ENCODE measurements at places on chromosomes 1 and 21. TPM values are rescaled to one million over a fixed set of nuclear protein-coding genes. Genes with fewer than 3 reads are reported as not detected.
A peak's percentile ranks its signal among the peaks of the same experiment; 100 is the strongest.

- no peak for DNase-seq
- no peaks in the 10 kb centered on the region for H3K36me3 ChIP-seq
- no peak overlapping the region for H3K27ac ChIP-seq
- H3K27me3 ChIP-seq, result no peaks in the 10 kb centered on the region
- no peak overlapping the region for H3K4me3 ChIP-seq
- peaks cover 5% of the 10 kb centered on the region for H3K4me1 ChIP-seq
These were observed 72.5 kb downstream of the FOXD2 start for GRCh38 chr1:47510282-47510811.

GRCh38 chr1:152188673-152189591, 29.9 kb upstream of the RPTN start:
- H3K4me3 ChIP-seq, result peak overlapping the region; percentile 62
- H3K27ac ChIP-seq, result peak overlapping the region; percentile 13
- no peaks in the 10 kb centered on the region for H3K36me3 ChIP-seq
- H3K27me3 ChIP-seq, result no peaks in the 10 kb centered on the region
- peak; percentile 89 for DNase-seq

Gene S1PR1
- 4.7 TPM for total RNA-seq

Gene BACH1
- total RNA-seq, result 29.3 TPM

DNA sequence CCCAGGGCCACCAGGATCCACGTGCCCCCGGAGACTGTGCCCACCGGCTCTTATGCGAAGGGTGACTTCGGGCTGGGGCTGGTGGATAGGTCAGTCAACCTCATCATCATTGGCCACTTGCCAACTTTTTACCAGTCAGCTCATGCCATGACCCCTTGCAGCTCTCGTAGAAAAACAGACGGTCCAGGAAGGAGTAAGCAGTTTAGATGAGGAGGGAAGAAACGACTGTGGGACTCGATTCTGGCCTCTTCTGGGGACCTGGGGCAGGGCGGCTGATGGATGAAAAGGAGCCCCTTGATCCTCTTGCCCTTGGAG, 41.0 kb downstream of the UBASH3A start:
- H3K4me3 ChIP-seq, result no peak overlapping the region
- H3K27me3 ChIP-seq, result no peaks in the 10 kb centered on the region
- H3K27ac ChIP-seq, result no peak overlapping the region
- H3K36me3 ChIP-seq, result no peaks in the 10 kb centered on the region

Measured in pancreas (tissue), 10 donors.